Astrocyte of the spinal cord (primary cell): ENCODE measurements at places on chromosomes 2 and 18.

DNA sequence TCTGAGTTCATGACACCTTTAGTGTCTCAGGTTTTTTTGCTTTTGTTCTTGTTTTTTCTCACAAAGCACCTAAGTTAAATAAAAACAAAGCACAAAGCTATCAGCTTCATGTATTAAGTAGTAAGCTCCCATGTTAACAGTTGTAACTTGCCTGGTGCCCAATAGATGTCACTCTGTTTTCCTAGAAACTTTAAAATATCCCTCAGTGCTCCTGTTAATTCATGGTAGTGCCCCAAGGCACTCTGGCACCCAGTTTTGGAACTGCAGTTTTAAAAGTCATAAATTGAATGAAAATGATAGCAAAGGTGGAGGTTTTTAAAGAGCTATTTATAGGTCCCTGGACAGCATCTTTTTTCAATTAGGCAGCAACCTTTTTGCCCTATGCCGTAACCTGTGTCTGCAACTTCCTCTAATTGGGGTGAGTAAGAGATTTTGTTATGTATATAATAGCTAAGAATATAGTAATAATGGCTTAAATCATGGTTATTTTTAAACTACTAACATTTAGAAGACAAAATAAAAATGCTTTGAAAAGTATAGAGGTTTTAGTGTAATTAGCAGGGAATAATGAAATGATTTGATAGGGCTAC lies 555.0 kb upstream of the TMEFF2 start:
- peak; percentile 21 for DNase-seq

- no peak for DNase-seq
Measured at GRCh38 chr2:219624565-219624964, 2.9 kb upstream of the SLC4A3 start.

DNA sequence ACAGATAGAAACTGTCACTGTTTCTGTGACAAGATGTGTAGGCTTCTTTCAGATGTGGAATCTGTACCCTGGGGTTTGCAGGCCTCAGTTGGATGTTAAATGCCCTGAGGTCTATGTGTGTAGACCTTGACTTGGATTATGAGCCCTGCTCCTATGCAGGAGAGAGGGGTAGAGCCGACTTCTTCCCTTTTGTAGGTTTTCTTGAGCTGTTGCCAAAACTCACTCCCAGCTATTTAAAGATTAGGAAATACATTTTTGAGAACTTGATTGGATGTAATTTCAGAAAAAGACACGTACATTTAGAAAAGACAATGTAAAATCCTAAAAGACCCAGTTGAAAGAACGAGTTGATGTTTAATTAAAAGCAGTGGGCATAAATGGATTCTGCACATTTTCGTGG lies 374.8 kb downstream of the SLC4A3 start:
- peak; percentile 9 for DNase-seq

DNA sequence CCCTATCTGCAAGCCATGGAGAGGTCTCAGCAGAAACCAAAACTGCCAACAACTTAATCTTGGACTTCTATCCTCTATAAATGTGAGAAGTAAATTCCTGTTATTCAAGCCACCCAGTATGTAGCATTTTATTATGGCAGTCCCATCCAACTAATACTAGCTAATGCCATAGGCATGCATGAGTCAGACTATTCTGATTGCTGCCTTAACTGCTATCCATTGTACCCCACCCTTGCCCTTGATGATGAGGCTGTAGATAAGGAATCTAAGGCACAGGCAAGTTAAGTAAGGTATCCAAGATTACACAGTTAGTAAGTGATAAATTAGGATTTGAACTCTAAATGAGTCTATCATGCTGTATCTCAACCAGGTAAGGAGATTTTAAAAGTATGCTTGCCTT lies 223.0 kb downstream of the UBE2E3 start:
- DNase-seq = peak; percentile 84

GRCh38 chr2:103616891-103617290 lies 855.1 kb downstream of the TMEM182 start:
- DNase-seq = no peak

- no peak for DNase-seq
Measured at GRCh38 chr2:173823543-173823939, 141.6 kb downstream of the SP3 start.

- DNase-seq = no peak
Measured at GRCh38 chr2:183255411-183255810, 131.2 kb downstream of the NUP35 start.

- no peak for DNase-seq
Measured at GRCh38 chr2:127563458-127564428, 28.3 kb downstream of the MYO7B start.
